ENCODE measurements at places on chromosomes 5 and 9.

DNA sequence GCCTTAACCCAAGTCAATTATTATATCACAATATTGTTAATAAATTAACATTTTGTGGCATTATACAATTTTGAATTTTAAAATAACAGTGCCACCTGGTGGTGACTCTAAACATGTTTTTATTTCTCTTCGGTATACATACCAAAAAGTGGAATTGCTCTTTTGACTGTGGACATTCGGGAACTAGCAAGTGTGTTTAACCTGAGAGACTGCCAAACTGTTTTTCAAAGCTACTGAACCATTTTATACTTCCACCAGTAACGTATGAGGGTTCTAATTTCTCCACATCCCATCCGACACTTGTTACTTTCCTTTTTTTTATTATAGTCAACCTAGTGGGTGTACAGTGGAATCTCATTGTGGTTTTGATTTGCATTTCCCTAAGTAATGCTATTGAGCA lies 18.3 kb upstream of the HSDL2 start:
- no peak for DNase-seq

DNA sequence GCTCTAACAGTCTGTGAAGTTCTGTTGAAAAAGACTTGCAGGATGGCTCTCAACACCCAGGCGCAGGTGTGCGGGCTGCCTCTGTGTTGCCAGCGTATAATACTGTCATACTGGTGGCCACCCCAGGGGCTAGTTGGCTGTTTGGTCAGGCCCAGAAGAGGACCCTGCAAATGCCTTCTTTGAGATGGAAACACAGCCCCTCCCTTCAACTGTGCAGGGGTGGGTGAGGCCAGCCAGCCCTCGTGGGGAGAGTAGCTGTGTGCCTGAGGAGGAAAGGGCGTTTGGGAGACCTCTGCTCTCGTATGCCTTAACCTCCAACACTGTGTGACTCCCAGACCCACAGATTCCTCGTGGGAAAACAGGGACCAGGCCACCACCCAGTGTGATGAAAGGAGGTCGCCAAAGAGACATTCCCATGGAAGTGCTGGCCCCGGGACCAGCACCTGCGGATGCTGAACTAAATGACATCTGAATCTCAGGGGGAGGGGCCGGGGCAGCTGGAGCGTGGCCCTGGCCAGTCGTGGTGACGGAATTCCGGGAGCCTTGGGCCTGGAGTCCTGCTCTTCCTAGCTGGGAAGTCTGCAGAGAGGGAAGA lies 11.3 kb upstream of the SCGB3A1 start:
- DNase-seq: no peak

DNA sequence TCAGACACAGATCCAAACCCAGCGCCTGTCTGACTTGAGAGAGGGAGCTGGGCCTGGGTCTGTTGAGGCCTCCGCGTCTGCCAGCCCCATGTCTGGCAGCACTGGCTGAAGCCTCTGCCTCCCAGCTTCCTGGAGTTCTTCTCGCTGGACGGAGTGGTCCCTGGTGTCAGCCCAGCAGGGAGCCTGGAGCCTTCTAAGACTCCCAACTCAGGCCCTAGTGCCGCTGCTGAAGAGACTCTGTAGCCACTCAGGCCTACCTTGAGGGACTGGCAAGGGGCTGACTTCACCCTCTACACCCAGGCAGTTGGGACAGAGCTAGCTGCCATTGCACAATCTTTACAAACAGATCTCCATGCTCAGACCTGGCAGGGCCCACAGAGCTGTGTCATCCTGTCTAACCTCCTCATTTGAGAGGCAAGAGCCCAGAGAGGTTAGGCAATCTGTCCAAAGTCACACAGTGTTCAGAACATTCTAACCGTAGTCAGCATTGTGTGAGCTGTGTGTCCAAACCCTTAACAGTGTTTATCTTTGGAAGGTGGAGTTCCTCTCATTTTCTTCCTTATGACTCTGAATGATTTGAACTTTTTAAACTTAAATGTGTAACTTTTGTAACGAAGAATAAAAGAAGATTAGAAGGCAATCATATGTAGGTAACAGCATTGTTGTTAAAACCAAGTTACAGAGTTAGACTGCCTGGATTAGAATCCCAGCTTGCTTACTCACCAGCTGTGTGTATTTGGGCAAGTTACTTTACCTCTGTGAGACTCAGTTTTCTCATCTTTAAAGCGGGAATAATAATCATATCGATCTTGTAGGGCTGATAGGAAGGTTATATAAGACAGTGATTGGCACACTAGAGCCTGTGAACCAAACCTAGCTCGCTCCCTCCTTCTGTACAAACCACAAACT lies 4.6 kb upstream of the DUSP1 start:
- DNase-seq: no peak

GRCh38 chr9:68950689-68951088 lies 63.2 kb downstream of the PRKACG start:
- no peak for DNase-seq

GRCh38 chr5:96875791-96876291 lies 459 bp upstream of the ERAP2 start:
- DNase-seq: no peak

- DNase-seq: no peak
These were observed 1016.3 kb upstream of the SEMA6A start for GRCh38 chr5:117590944-117591343.

DNA sequence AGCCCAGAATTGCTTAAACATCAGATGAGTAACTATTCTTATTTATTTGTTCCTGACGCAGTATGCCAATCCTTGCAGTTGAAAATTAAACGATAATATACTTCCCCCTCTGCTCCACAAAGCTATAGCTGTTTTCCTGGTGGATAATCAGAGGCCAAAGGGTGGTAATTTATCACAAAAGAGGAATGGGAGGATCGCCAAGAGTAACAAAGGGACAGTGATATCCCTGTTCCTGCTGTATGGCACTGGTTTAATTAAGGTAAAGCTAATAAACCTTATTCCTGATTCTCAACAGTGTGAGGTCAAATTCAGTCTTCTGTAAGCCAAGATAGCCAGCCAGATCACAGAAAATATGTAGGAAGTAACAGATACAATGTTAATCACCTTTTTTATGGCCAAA lies 33.4 kb upstream of the PTGER4 start:
- no peak for DNase-seq

DNA sequence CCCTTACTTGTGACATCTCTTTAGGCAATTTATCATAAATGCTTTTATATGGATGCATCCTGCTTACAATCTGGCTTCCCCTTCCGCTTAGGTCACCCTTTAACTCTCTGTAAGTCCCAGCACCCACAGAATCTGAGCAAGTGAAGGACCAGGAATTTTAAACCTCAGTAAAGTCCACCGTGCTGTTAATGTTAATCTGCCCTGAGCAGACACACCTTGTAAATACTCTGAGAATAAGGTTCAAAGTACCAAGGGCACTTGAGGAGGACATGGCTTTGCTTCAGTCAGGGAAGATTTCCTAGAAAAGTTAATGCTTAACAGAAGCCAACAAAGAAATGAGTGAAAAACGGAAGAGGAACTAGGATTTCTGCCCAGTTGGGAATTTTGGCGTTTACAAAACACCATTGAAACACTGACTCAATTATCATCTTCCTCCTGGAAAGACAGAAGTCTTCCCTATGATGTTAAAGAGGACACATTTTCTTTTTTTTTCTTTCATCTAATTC lies 26.4 kb upstream of the TTC39B start:
- DNase-seq: no peak

DNA sequence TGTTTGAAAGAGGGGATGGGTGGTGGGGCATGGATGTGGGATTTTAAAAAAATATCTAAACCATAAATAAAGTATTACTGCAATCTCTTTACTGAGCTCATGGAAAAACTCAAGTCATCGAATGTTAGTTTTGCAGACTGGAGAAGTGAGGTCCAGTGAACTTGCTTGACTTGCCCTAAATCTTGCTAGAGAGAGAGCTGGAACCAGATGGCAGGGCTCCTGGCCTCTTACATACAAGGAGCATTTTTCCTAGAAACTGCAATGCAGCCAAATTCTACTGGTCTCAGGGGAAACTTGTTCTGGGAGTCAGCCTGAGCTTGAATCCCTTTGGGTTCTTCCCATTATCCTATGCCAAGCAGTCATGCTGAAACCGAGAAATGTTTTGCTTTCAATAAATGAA lies 2.9 kb upstream of the TGFBI start:
- DNase-seq: no peak

GRCh38 chr5:82639393-82640144 lies 361.4 kb upstream of the RPS23 start:
- DNase-seq: no peak

DNA sequence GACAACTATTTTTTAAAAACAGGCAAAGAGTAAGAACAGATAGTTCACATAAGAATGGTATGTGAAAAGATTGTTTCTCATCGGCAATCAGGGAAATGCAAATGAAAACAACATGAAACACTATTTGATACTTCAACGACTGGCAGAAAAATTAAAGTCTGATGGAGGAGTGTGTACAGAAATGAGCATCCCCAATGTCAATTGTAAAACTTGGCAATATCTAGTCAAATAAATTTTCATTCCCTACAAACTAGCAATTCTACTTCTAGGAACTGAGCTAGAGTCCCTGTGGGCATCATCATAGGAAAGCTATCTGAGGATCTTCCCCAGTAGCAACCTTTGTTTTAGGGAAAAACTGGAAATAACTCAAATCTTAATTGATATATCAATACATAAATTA lies 29.0 kb upstream of the MAP3K1 start:
- no peak for DNase-seq

GRCh38 chr5:124460642-124461041 lies 285.8 kb downstream of the ZNF608 start:
- no peak for DNase-seq

- DNase-seq: no peak
These were observed 504.2 kb downstream of the ACTL7B start for GRCh38 chr9:108351571-108351970.

GRCh38 chr5:36606428-36607113 lies at the start of gene SLC1A3:
Gene SLC1A3, plus strand, starts transcription at chr5:36606606. Its CDS starts 1,818 bp downstream, at chr5:36608424.
- no peak for DNase-seq

DNA sequence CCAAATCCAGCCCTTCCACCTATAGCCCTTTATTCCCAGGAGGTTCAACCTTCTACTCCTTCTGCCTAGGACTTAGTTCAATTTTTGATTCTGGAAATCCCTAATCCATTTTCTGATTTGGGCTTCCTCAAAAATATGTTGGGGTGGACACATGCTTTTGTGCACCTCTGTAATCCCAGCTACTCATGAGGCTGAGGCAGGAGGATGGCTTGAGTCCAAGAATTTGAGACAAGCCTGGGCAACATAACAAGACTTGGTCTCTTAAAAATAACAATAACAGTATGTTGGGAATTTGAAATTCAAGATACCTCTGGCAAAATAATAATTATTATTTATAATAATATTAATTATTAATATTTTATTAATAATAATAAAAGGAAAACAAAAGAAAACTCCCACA lies 188.7 kb upstream of the TLE4 start:
- DNase-seq: no peak

DNA sequence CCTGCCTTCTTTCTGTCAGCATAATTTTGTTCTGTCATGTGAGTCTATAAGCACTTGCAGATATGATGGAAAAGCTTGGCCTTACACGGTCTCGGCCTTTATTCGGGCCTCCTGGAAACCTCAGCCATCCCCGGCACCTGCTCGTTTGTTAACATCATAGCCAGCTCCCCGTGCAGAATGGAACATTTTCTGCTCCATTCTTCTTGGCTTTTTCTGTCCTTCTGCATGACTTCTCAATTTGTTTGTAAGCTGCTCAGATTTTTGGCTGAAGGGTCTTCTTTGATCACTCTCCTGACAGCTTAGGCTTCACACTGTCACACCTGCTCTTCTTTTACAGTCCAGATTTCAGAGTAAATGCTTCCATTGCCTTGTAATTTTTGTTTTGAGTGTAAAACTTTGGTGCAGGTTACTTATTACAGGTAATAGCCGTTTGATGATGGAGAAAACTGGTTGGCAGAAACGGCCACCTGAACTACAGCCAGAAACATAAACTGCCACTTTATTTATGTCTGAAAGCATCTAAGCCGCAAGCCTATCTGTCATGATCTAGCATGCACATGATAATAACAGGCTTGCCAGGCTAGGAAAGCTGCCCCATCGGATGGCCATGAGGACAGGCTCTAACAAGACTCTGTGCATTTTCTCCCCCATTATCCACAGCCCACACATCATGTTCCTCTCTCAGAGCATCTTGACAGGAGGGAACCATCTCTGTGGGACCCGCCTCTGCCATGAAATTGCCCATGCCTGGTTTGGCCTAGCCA lies 197.0 kb downstream of the AOPEP start:
- DNase-seq: no peak

- DNase-seq: no peak
These were observed 28.6 kb upstream of the EPB41L4B start for GRCh38 chr9:109349421-109349846.

DNA sequence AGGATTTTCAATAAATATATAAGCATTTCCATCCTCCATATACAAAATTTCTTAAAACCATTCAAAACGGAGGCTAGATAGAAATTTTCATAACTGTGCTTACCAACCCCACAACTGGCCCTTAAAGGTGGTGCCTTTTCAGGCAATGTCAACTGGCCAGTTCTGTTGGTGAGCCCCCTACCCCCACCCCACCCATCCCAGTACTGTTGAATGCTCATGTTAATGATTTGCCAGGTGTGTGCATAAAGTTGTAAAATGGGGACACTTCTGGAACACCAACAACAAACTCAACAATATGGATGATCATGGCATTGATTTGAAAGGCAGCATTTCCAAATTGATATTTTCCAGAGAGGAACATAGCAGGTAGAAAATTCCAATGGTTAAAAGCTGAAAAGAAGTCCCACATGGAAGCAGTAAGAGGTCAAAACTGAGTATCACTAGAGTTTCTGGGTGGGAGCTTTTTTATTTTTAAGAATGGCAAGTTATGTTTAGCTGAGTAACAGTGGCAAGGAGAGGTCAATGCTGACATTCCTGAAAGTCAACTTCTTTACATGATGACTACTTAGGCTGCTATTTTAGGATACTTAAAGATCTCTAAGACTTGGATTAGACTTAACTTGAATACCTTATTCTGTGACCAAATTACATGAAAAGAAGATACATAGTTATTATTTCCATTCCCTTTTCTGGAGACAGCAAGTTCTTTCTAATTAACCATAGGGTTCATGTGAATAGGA lies 2.7 kb downstream of the LEAP2 start:
- no peak for DNase-seq

DNA sequence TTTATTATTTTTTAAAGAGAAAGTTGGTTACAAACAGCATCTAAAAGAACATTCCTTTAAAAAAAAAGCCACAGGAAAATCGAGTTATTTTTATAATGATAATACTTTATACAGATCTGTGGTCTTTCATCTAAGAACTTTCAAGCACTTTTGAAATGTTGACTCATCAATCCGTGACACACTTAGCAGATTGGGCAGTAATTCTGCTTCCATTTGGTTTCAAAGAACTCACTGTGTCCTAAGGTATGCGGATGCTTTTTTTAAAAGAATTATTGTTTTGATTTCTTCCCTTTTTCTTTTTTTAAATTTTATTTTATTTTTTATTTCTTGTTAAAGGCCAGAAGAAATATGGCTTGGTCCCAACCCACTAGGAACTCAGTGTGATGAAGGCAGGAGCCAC lies 147.8 kb downstream of the AOPEP start:
- DNase-seq: no peak

GRCh38 chr9:69463497-69464068 lies 138.6 kb downstream of the ENTREP1 start:
- DNase-seq: no peak

All from stimulated activated CD8-positive, alpha-beta memory T cell treated with anti-CD3 and anti-CD28 coated beads, Interleukin-15, amount 100 ng/mL, for 1 hour (primary cell).